ENCODE measurements at places on chromosomes 2 and 18. TPM values are rescaled to one million over a fixed set of nuclear protein-coding genes. Genes with fewer than 3 reads are reported as not detected.

Gene PHOSPHO2
- 4.4 TPM for total RNA-seq

Gene KCNG2
- not detected for total RNA-seq

Gene BOLL
- total RNA-seq: not detected

Gene DSG4
- total RNA-seq: not detected

Gene COL6A3
- total RNA-seq: 12.0 TPM
